ENCODE measurements at places on chromosomes 2 and 18.

GRCh38 chr2:201866643-201867473 is 60.5 kb downstream of the CDK15 start:
- no peak for DNase-seq

GRCh38 chr2:167544602-167545001 is 656.3 kb downstream of the XIRP2 start:
- no peak for DNase-seq

GRCh38 chr2:189658306-189659212 is 2.7 kb upstream of the ASNSD1 start:
- no peak for DNase-seq

GRCh38 chr2:28709101-28709500 is 42.5 kb upstream of the PPP1CB start:
- DNase-seq = no peak

DNA sequence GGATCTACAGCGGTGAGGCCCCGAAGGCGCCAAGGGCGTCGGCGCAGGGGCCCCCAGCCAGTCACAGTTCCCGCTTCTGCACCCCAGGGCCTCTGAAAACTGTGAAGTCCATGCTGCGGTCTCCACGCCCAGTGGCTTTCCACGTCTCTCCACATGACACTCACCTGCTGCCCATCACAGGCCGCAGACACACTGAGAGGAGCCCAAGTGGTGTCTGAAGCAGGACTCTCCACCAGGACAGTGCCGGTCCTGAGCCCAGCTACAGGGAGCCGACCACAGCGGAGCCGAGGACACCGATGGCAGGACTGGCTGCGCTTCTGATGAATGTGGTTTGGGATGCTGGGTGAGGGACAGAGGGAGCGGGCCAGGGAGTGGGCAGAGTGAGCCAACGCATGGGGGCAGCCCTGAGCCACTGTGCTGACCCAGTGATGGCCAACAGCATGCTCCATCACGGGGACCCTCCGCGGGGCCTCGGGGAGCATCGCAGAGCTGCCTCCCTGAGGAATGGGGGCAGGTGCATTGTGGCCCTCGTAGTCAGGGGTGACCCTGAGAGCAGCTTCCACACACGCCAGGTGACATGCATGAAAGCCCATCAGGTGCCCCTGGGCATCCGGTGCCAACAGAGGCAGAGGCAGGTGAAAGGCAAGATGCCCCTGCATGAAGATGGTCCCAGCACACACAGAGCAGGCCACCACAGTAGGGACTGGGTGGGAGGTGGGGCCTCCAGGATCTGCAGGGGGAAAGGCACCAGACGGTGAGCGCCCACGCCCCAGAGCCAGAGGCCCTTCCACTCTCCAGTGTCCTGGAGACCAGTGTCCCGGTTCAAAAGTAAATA is 116.6 kb downstream of the HDAC4 start:
- DNase-seq = peak; percentile 37

- DNase-seq = peak; percentile 30
Observed at GRCh38 chr2:239392688-239393387, 8.0 kb downstream of the HDAC4 start.

- no peak for DNase-seq
Observed at GRCh38 chr2:172437419-172438341, 10.3 kb downstream of the ITGA6 start.

DNA sequence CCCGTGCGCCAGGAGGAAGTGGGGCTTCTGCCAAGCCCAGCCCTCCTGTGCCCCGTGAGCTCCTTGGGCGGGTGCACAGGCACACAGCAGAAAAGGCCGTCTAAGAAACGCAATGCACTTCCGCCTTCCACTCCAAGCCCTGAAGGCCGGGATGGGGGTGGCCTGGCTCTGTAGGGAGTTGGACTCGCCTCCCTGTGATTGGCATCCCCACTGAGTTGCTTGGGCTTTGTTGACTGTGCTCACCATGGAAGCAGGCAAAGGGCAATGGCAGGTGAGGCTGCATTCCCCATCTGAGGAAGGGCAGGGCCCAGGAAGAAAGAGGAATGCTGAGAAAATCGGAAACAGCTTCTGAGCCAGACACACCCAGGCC is 66.8 kb downstream of the CRACDL start:
- DNase-seq = no peak

DNA sequence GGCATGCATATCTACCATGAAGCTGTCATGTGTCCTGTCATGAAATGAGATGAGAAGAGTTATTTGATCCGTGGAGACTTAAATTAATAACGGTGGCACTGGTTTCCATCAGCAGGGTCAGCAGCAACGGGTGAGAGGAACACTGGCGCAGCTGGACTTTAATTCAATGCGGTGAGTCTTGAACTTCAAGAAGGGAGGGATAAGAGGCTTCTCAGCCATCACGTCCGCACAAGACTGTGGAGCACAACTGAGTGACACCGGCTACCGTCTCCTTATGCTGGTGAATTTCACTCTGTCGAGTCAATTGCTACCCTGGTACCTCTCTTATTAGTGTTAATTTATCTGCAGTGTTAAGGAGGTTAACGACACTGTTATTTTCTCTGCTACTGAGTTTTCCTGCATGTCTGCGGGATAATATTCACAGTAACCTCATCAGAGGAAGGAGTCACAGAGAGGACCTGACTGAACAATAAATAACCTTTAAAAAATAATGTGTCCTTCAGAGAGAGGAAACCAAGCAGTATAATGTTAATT is 236.8 kb downstream of the EPHA4 start:
- no peak for DNase-seq

GRCh38 chr2:102069311-102069974 is 73.1 kb upstream of the IL1R1 start:
- DNase-seq = no peak

DNA sequence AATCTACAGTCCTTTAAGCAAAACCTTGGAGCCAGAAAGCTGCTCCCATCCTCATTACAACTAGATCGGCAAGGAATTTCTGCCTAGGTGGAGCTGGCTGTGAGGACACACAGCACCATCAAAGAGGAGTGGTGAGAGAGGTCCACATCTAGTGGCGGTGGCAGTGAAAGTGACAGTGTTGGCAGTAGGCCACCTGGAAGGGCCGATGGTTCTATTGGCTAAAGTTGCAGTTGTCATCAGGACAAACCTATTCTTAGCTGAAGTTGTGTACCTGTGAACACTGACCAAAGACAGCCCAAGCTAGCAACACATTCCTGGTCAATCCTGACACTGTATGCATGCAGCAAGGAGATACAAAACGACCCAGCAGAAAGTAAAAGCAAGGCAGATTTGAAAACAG is 218.1 kb upstream of the CHAC2 start:
- DNase-seq = peak; percentile 79

DNA sequence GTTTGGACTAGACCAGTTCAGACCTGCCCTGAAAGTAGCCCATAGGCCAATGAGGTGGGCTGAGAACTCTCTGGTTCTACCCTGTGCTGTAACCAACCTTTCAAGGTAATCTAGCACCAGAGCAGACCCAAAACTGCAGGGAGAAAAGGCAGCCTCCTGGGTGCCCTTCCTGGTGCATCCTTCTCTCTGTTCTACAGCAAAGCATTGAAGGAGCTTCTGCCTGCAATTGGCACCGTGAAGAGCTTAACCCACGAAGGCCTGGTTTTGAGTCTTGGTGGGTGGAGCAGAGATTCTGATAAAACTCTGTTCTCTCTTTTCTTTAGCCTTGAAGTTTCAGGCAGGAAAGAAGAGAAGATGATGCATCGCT is 55.5 kb downstream of the LIPG start:
- DNase-seq = no peak

GRCh38 chr2:219179601-219180465 is 1.8 kb downstream of the RETREG2 start:
- no peak for DNase-seq

GRCh38 chr2:100406120-100406508 is 11.4 kb downstream of the CHST10 start:
- no peak for DNase-seq

- DNase-seq = no peak
Observed at GRCh38 chr2:26917135-26917836, 53.2 kb upstream of the MAPRE3 start.

DNA sequence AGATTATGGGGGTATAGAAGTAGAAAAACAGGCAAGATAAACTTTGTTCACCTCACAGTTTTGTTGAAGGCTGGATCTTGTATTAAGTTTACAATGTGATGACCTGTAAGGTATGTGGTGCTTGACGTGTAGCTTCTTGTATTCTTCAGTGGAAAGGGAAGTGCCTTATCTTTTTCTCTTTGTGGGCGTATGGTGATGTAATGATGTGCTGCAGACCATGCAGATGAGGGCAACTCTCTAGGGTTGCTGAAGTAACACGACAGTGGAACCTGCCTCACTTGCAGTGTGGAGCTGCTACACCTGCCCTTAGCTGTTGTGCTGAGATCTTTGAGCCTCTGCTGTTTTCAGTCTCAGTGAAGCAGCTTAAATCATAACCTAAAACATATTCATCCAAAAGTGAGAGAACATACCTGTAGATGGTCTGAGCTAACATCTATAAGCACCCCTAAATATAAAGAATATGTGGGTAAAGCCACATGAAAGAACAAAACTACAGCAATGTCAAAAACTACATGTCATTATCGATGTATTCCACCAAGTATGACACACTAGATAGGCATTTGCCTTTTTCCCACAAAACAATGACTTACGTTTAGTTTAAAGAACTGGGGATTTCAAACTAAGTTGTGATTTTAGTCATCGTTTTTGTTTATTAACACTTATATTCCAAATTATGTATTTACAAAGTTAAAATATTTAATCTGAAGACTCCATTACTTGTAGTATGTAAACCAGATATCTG is 1144.1 kb downstream of the CNTNAP5 start:
- DNase-seq = no peak

- no peak for DNase-seq
Observed at GRCh38 chr2:42847596-42848151, 55.3 kb upstream of the HAAO start.

GRCh38 chr2:238286551-238286950 is 1.9 kb downstream of the PER2 start:
- DNase-seq = peak; percentile 75

DNA sequence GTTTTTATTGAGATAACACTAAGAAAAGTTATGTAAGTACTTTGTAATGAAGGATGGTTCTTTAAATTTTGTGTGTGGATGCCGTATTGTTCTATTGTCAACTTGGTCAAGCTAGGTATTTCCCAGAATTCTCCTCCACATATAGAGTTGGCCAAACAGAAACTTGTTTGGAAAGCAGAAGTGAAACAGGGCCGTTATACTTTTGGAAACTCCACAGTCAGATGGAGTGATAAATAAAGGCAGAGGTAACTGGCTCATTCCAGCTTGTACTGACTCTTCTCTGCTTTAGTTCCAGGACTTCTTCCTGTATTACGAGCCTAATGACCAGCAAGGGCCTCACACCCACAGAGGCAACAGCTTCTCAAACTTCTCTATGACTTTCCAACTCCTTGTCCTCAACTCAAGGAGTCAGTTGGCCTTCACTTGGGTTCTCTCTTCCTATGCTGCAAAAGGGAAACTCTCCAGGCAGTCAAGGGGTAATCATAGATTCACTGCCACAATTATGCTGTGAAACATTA is 16.4 kb upstream of the STARD7 start:
- no peak for DNase-seq

GRCh38 chr2:132477962-132478361 is 61.4 kb downstream of the GPR39 start:
- no peak for DNase-seq

GRCh38 chr2:159149747-159150146 is 136.8 kb downstream of the WDSUB1 start:
- no peak for DNase-seq

Measured in Right ventricle myocardium superior (tissue), 1 donor.